ENCODE measurements at places on chromosomes 1 and 21. TPM values are rescaled to one million over a fixed set of nuclear protein-coding genes. Genes with fewer than 3 reads are reported as not detected.

Gene RNF223
- total RNA-seq: not detected

Gene FCRL2
- not detected for total RNA-seq

Gene SYT11
- total RNA-seq: 40.4 TPM

Gene PTGFRN
- 12.4 TPM for total RNA-seq

Gene CCDC30
- total RNA-seq: 0.55 TPM

Gene RERE
- 42.5 TPM for total RNA-seq

Gene BARHL2
- not detected for total RNA-seq

Gene SEMA4A
- 1.2 TPM for total RNA-seq

Gene LIN28A
- not detected for total RNA-seq

Gene CD244
- total RNA-seq: not detected

Gene CLEC20A
- total RNA-seq: not detected

Gene CFAP298
- total RNA-seq: 29.5 TPM

Gene TTC22
- not detected for total RNA-seq

Gene ATP6V1G3
- not detected for total RNA-seq

Gene BEND5
- total RNA-seq: not detected

Gene CELA2B
- not detected for total RNA-seq

Gene PLA2G2D
- total RNA-seq: not detected
